GM23338 (cell line): ENCODE measurements at places on chromosomes 4 and X.

DNA sequence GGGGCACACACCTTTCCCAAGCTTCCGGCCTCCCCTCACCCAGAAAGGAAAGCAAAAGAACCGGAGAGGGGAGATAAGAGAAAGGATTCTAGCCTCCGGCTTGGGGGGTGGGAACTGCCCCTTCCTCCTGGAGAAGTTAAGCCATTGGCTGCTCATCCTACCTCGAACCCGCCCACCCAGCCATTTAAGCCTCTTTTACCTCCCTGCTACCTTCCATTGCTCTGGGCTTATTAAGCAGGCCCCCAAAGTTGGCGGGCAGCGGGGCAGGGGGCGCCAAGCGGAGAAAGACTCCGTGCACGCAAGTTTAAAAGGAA lies 2.3 kb downstream of the MAML3 start:
- peaks cover 12% of the 10 kb centered on the region for H3K27me3 ChIP-seq
- peak overlapping the region; percentile 97 for H3K4me3 ChIP-seq
- H3K36me3 ChIP-seq, result no peaks in the 10 kb centered on the region

DNA sequence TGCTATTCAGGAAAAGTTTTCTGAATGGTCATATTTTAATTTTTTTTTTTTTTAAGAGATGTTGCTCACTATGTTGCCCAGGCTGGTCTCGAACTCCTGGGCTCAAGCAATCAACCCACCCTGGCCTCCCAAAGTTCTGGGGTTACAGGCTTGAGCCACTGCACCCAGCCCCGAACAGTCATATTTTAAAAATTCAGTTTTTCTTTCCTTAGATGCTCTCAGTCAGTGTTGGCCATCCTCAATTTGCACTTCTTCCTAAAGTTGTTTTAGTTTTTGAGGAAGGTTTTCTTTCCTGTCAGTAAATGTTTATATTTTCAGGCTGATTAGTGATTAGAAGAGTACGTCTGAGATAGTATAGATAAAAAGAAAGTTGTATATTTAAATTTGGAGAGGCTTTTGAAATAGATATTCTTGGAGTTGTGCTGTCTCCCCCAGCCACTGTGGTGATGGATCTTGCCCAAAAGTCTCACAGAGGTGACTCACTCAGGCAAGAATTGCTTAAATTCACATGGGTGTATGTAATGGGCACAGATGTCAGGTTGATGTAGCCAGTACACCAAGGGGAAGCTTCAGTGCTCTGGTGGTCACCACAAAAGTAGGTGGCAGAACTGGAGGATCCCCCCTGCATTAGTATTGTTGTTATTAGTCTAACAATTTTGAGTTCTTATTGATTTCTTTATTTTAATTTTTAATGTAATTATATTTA lies 72.2 kb upstream of the ELOVL6 start:
- no peaks in the 10 kb centered on the region for H3K36me3 ChIP-seq
- DNase-seq, result no peak
- H3K27me3 ChIP-seq, result no peaks in the 10 kb centered on the region
- H3K27ac ChIP-seq, result no peak overlapping the region

DNA sequence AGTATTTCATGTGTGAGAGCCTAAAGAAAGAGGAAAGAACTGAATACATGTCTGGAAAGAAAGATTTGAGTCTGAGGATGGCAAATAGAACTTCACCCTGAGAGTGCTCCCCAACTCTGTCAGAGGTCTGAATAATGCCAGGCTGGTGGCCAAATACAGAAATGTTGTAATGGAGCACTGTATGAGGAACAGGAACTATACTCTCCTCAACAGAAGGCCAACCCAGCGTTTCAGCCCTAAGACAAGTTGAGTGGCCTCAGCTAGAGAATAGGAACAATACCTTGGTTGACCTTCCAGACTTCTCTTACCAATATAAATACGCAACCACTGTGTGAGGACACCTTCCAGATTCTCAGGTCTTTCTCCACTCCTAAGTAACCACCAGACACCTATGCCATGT lies 94.5 kb upstream of the STIM2 start:
- no peak overlapping the region for H3K4me3 ChIP-seq
- no peak overlapping the region for H3K27ac ChIP-seq
- DNase-seq, result no peak

DNA sequence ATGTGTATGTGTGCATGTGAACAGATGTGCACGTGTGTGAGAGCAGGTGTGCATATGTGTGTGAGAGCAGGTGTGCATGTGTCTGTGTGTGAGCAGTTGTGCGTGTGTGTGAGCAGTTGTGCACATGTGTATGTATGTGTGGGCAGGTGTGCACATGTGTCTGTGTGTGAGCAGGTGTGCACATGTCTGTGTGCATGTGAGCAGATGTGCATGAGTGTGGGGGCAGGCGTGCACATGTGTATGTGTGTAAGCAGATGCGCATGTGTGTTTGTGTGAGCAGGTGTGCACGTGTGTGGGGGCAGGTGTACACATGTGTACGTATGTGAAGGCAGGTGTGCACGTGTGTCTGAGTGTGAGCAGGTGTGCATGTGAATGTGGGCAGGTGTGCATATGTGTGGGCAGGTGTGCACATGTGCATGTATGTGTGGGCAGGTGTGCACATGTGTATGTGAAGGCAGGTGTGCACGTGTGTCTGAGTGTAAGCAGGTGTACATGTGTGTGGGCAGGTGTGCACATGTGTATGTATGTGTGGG lies 66.5 kb upstream of the LRPAP1 start:
- H3K36me3 ChIP-seq, result no peaks in the 10 kb centered on the region
- H3K27me3 ChIP-seq, result no peaks in the 10 kb centered on the region
- no peaks in the 10 kb centered on the region for H3K4me1 ChIP-seq
- DNase-seq, result no peak
- no peak overlapping the region for H3K4me3 ChIP-seq

DNA sequence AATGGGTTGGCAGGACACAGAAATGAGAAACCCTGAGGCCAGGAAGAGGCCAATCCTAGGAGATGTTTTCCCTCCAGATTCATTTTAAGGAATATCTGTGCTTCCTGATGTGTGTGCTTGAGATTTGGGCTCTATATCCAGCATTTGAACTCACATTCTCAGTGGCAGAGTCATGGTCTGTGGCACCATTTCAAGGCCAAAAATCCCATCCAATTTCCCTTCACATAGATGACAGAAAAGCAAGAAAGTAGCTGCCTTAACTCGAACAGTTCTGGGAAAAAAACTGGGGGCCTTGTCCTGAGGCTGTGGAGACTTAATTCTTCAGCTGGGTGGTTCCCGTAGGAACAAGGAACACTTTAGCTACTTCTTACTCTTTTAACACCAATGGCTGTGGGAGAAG lies 27.4 kb downstream of the TAF7L start:
- DNase-seq, result no peak
- no peak overlapping the region for H3K27ac ChIP-seq
- H3K4me1 ChIP-seq, result no peaks in the 10 kb centered on the region
- H3K36me3 ChIP-seq, result no peaks in the 10 kb centered on the region
- H3K27me3 ChIP-seq, result no peaks in the 10 kb centered on the region

- H3K4me1 ChIP-seq, result peaks cover 4% of the 10 kb centered on the region; the same call in 1 of the 2 replicates
- DNase-seq, result peak; percentile 79
- H3K27ac ChIP-seq, result peak overlapping the region; percentile 48; the same call in 1 of the 2 replicates
Measured at GRCh38 chrX:140712413-140713173, 3.0 kb downstream of the LINC00632 start.

DNA sequence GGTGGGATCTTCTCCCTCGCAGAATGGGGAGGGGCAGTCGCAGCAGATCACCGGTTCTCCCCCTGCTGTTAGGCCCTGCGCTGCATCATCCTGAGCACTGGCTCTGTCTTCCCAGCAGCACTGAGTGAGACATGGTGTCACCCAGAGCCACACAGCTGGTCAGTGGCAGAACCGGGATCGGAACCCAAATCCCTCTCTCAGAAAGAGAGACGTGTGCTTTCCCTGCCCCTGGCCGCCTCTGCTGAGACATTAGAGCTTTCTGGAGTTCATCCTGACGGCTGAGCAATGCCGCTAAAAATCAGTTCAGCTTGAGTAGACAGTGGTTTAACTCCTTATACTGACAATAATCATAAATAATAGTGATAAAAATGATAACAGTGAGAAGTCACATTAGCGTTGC lies 87.9 kb downstream of the EVC start:
- 0 out of 2 replicates have a peak, but pooled peaks cover 6% of the 10 kb centered on the region for H3K36me3 ChIP-seq
- H3K4me1 ChIP-seq, result no peaks in the 10 kb centered on the region
- DNase-seq, result no peak
- no peak overlapping the region for H3K27ac ChIP-seq

DNA sequence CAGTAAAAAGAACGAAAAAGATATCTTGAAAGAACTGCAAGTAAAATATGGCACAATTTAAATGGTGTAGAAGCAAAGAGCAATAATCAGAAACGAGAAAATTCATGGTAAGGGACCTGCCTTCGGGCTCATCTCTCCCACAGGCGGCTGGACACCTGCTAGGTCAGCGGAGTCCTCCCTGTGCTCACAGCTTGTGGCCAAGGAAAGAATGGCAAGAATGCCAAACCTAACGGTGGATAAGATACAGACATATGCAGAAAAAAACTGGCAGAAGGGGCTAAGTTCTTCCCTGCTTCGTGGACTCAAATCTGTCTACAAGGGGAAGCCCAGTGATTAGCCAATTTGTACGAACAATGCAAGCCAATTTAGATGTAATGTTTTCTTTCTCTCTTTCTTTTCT lies 152.1 kb upstream of the VCX start:
- H3K27ac ChIP-seq, result no peak overlapping the region
- H3K36me3 ChIP-seq, result no peaks in the 10 kb centered on the region
- H3K27me3 ChIP-seq, result no peaks in the 10 kb centered on the region

- no peaks in the 10 kb centered on the region for H3K27me3 ChIP-seq
- DNase-seq, result no peak
- no peak overlapping the region for H3K4me3 ChIP-seq
- no peak overlapping the region for H3K27ac ChIP-seq
- no peaks in the 10 kb centered on the region for H3K36me3 ChIP-seq
Measured at GRCh38 chr4:38724475-38724808, 58.3 kb downstream of the TLR10 start.

DNA sequence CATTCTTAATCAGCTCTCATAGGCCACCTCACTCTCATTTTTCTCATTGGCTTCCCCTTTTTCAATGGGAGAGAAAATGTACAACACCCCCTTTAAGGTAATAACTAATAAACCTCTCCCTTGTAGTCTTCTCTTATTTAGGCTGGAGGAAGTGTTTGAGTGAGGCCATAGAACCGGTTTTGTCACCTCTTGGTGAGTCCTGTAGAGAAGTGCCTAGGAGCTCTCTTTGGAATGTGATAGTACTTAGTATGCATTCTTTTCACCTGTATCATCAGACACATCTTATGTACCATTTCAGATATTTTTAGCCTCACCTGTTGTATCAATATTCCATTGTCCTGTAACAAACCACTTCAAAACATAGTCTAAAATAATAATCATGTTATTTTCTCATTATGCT lies 3.5 kb upstream of the TAB3 start:
- no peaks in the 10 kb centered on the region for H3K4me1 ChIP-seq
- H3K27ac ChIP-seq, result no peak overlapping the region
- H3K27me3 ChIP-seq, result no peaks in the 10 kb centered on the region
- peak; percentile 4 for DNase-seq
- H3K4me3 ChIP-seq, result no peak overlapping the region

DNA sequence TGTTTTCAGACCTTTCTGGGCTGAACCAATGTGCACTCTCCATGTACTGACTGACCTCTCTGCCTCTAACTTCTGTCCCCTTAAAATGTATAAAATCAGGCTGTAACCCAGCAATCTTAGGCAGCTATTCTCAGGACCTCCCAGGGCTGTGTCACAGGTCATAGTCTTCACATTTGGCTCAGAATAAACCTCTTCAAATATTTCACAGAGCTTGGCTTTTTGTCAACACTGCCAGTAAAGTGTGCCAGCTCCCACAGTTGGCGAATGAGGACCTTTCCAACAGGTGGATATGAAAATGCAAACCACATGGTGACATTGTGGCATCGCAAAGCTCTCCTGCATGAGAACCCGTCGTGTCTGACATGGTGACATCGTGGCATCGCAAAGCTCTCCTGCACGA lies 76.4 kb downstream of the ACOX3 start:
- no peak overlapping the region for H3K27ac ChIP-seq
- peaks cover 7% of the 10 kb centered on the region; the same call in 1 of the 2 replicates for H3K36me3 ChIP-seq
- no peak overlapping the region for H3K4me3 ChIP-seq
- no peak for DNase-seq

DNA sequence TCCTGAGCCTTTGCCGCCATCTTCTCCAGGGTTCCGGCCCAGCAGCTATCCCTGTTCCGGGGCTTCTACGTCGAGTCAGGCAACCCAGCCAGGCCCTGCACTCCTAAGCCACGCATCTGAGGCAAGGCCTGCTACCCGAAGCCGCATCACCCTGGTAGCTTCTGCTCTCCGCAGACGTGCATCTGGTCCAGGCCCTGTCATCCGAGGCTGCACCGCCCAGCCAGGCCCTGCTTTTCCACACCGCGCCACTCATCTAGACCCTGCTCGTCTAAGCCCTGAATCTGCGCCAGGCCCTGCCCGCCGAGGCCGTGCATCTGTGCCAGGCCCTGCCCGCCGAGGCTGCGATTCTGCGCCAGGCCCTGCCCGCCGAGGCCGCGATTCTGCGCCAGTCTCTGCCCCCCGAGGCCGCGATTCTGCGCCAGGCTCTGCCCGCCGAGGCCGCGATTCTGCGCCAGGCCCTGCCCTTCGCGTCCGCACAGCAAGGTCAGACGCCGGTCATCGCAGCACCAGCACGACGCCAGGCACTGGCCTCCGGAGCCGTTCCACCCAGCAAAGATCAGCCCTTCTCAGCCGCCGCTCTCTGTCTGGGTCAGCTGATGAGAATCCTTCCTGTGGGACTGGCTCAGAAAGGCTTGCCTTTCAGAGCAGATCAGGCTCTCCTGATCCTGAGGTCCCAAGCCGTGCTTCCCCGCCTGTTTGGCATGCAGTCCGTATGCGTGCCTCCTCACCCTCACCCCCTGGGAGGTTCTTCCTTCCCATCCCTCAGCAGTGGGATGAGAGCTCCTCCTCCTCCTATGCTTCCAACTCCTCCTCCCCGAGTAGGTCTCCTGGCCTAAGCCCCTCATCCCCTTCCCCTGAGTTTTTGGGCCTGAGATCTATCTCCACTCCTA lies 75.1 kb downstream of the NUDT10 start:
- H3K27me3 ChIP-seq, result no peaks in the 10 kb centered on the region
- no peaks in the 10 kb centered on the region for H3K4me1 ChIP-seq
- no peak overlapping the region for H3K27ac ChIP-seq
